Smooth muscle cell of the umbilical artery (primary cell): ENCODE measurements at places on chromosomes 13 and 19. TPM values are rescaled to one million over a fixed set of nuclear protein-coding genes. Genes with fewer than 3 reads are reported as not detected.

Gene ELANE
- not detected in 2 replicates for total RNA-seq

Gene COX6B2
- 0.09 TPM in 1 of 2 replicates, not detected in the other for total RNA-seq

Gene ZNF546
- total RNA-seq: 5.0 and 5.6 TPM in 2 replicates

Gene ENOX1
- total RNA-seq: 2.1 TPM in 2 replicates

Gene PPP2R1A
- 85.8 and 266 TPM in 2 replicates for total RNA-seq

Gene WDR88
- not detected in 2 replicates for total RNA-seq

Gene RANBP3
- 23.8 and 45.3 TPM in 2 replicates for total RNA-seq

Gene BORCS8
- total RNA-seq: 13.1 and 16.9 TPM in 2 replicates

Gene TNNT1
- total RNA-seq: 1.5 and 3.0 TPM in 2 replicates

Gene IGFL3
- total RNA-seq: 0.55 and 2.4 TPM in 2 replicates

Gene ZNF600
- 3.0 and 3.7 TPM in 2 replicates for total RNA-seq

Gene SIGLEC12
- total RNA-seq: not detected in 2 replicates

Gene HAUS8
- 1.8 and 2.8 TPM in 2 replicates for total RNA-seq

Gene GPC6
- total RNA-seq: 139 and 333 TPM in 2 replicates

Gene C1QTNF9
- not detected in 2 replicates for total RNA-seq

Gene DHDH
- total RNA-seq: not detected in 2 replicates

Gene ZNF829
- 2.6 and 2.7 TPM in 2 replicates for total RNA-seq

Gene ADGRE1
- total RNA-seq: not detected in 2 replicates

Gene TFDP1
- 48.7 and 81.2 TPM in 2 replicates for total RNA-seq
